ENCODE measurements at places on chromosomes 2 and 18.

DNA sequence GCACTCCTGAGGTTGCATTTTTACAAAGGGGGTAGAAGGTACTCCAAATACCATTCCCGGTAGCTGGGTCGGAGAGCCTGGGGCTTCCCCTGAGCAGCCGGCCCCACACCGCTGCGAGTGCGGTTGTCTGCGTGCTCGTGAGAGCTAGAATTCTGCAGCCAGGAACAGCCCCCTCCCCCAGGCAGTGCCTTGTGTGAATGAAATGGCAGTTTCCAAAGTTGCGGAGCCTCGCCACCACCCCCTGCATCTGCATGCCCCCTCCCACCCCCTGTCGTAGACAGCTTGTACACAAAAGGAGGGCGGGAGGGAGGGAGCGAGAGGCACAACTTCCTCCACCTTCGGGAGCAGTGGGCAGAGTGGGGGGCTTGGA is 1.1 kb downstream of the MYCN start:
- DNase-seq: peak; percentile 61

DNA sequence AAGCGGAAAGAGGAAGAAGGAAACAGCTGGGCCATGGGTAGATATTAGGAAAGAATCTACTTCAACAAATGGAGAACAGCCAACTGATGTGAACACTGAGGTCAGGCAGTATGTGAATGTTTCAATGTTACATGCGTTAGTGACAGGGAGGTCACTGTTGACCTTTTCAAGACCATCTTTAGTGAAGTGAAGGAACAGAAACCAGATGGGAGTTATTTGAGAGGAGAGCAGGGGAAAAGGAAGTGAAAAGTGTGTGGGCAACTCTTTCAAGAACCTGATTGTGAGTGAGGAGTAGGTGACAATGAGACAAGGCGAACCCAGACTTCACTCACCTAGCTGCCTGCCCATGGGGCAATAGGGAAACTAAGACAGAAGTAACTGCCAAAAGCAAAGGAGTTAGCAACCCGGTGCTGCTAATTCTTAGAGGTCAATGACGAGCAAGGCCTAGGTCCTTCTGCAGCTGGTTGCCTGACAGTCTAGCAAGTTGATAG is 67.0 kb downstream of the SP3 start:
- no peak for DNase-seq

DNA sequence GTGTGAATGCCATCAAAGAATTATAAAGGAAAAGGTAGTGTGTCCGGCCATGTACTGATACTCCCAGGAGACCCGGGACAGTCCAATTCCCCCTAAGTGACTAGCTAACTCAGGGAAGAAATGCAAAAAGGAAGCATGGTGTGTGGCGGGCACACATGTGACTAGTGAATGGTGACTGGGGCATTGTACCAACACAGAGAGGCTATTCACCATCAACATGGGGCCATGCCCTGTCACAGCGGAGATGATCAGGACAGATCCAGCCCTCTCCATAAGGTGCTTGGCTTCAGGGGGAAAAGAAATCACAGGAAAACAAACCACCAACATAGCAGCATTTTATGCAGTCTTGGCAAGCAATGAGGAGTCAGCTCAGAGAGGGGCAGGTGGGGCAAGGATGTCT is 34.3 kb downstream of the FAM168B start:
- DNase-seq: no peak

DNA sequence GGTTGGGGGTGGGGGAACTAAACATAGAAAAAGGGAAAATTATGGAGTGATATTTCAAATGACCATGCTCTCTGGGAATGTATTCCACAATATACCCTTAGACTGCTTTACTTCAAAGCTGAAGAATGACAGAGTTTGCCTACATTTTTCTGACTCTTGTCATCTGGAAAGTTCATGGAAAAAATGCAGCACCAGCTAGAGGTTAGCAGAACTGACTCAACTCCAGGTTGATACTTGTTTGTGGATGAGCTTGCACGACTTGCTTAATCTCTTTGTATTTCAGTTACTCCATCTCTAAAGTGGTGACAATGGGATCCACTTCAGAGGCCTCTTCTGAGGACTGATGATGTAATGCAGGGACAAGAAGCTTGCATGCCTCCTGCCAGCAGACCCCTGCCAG is 824.0 kb upstream of the ID2 start:
- DNase-seq: no peak

DNA sequence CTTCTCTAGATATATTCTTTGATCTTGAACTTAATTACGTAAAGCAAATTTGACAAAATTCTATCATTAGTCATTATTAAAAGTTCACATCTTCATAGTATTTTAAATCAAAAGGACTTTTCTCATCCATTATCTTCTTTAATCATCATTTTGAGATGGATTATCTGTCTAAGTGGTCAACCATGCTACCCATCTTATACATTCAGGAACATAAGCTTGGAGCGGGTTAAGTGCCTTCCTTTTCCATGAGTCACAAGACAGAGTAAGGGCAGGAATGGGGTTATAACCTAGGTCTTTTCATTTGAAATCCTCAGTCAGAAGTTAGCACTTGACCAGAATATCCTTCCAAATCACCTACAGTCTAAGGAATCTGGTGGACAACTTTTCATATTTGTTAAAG is 297.1 kb downstream of the TCF4 start:
- no peak for DNase-seq

- DNase-seq: no peak
Observed at GRCh38 chr2:28300485-28301341, 91.9 kb upstream of the FOSL2 start.

DNA sequence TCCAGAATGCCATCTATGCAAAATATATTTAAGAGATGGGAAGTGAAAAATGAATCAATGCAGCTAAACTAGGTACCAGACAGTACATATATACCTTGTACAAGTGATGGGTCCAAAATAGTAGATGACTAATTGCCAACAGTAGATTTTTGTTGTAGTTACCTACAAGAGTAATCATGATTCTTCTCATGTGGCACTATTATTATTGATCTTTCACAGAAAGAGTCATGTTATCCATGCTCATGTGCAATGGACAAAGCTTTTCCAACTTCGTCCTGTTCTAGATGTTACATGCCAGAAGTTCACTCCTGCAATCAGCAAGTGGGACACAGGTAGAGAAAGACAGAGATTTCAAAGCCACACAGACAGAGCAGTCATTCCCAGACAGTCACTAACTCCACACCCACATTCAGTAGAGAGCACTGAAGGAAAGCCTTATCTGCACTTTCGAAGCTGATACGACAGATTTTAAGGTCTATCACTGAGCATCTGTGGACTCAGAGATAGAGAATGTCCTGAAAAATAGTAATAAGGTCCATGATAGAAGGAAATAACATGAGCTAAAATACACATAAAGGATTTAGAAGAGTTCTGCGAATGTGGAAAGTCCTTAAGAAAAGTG is 101.6 kb upstream of the ITPRID2 start:
- DNase-seq: no peak

DNA sequence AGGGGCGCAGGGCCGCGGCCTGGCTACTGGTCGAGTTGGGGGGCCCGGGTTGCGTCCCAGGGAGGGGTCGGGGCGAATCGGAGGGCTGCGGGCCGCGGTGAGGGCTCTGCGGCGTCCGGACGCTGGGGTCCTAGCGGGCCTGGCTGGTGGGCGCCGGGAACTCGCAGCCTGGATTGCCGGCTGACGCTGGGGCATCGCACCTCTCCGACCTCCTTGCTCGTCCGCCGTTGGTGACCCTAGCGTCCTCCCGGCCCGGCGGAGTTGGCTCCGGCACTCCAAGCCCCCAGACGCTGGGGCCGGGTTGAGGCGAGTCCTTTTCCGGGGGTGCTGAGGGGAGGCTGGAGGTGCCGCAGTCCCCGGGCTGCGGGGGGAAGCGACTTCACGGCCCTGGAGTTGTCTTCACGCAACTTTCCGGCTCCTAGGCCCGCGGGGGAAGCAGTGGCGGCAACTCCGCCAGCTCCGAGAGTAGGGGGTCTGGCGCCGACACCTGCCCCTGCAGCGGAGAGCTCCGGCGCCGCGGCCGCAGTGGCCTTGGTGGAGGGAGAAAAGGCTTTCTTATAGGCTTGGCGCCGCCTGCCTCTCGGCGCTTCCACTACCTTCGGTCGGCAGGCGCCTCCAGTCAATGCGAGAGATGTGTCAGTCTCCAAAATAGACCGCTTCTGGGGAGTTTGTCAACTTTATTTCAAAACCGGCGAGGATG is 70.3 kb downstream of the HAUS1 start:
- peak; percentile 65 for DNase-seq

GRCh38 chr2:55364189-55365055 is 55.2 kb downstream of the CCDC88A start:
- no peak for DNase-seq

DNA sequence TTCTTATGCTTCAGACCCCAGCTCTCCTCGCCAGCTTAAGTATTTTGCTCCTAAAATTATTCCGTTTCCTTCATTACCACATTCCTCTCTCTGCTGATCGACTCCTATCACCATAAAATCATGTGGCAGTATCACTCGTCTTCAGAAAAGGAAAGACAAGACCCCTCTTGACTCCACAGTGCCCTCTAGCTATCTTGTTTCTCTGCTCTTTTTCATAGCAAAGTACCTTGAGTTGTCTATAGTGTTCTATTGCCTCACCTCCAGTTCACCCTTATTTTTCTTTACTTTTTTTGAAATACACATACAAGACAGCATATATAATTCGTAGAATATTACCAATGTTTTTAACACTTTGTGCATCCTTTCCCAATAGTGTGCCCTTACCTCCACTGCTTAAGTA is 273.2 kb upstream of the SIX3 start:
- no peak for DNase-seq

GRCh38 chr2:8800821-8801220 is 36.6 kb downstream of the KIDINS220 start:
- no peak for DNase-seq

DNA sequence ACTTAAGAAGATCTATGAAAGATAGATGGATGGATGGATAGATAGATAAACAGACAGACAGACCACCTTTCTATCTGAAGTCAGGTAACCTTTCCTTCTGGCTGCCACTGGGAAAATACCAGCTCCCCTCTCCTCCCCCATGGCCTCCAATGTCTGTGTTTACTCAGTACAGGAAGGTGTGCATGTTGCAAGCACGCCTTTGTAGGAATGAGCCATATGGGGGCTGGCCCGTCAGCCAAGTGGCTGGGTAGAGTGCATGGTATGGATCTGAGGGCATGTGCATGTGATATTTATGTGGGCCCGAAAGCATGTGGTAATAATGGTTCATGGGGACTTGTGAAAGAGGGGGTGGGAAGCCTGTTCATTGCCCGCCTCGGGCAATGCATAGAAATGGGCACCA is 109.2 kb upstream of the FZD7 start:
- DNase-seq: no peak

DNA sequence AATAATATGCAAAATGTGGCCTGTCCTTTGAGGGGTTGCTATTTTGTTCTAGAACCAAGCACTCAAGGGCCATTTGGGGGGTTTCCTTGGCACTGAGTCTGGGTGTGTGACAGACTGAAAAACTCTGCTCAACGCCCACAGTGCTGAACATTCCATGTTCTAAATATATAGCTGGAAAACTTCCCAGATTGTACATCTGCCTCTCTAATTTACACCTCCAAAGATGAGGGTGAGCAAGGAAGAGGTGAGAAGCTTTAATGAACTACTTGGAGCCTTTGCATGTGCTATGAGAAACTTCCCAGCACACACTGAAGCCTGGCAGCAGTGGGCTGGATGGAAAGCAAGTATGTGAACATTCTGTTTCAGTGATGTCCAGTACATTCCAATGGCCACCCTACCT is 296.7 kb upstream of the KCNH7 start:
- no peak for DNase-seq

GRCh38 chr18:49626842-49627467 is 65.1 kb downstream of the LIPG start:
- DNase-seq: no peak

DNA sequence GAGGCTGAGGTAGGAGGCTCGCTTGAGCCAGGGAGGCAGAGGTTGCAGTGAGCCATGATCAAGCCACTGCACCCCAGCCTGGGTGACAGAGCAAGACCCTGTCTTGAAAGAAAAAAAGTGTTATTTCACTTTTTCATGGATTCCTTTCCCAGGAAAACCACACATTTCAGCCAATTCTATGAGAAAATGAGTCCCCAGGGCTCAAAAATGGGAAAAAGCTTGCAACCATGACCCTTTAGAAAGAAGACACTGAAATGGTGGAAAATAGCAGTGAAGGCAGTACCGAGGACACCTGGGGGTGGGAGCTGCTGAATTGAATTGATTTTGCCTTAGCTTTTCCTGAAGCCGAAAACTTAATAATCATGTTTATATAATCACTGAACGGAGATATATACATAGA is 284.2 kb upstream of the HDAC4 start:
- DNase-seq: no peak

GRCh38 chr18:71352618-71353017 is 1063.8 kb downstream of the SOCS6 start:
- DNase-seq: no peak

GRCh38 chr2:196170213-196170605 is 1.2 kb downstream of the STK17B start:
- DNase-seq: no peak

GRCh38 chr2:43131890-43132682 is 94.3 kb downstream of the ZFP36L2 start:
- no peak for DNase-seq

- DNase-seq: no peak
Observed at GRCh38 chr2:133642791-133643191, 74.5 kb upstream of the NCKAP5 start.

GRCh38 chr2:222433332-222434173 is 9.2 kb downstream of the SGPP2 start:
- DNase-seq: no peak

DNA sequence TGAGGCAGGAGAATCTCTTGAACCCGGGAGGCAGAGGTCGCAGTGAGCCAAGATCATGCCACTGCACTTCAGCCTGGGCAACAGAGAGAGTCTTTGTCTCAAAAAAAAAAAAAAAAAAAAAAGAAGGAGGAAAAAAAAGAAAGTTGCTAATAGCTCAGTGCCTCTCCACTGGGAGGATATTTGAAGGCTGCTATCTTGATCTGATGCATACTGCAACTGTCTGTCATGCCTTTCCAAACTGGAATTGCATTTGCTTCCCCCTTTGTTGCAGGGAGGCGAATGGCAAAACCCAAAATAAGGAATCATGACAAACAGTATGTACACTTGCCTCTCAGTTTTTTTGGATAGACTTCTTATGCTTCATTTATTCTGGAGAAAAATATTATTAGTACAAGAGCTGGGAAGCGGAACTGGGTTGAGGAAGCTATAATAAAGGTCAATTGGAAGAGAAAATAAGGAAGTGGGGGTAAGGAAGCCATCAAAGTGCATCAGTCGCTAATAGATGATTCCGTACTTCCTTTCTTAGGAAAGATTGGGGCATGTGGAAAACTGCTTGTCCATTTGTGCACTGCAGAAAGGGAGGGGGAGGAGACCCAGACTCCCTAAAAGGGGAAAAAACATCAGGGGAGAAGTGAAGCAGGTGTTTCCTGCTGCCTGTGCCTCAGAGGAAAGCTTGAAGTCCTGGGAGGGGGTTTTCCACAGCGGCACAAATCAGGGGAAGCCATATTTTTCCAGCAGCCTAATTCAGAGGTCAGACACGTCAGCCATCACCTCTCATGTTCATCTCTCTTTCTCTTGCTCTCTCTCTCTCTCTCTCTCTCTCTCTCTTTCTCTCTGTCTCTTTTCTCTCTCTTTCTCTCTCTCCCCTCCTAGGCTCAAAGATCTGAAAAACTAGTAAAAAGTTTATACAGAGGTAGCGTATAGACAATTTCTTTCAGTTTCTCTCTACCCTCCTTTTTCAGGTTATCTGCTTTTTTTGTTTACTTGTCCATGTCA is 301.4 kb upstream of the TNP1 start:
- no peak for DNase-seq

Measured in mesothelial cell of epicardium (in vitro differentiated cells).